NCI-H2107 (cell line): ENCODE measurements at places on chromosomes 1 and 21.

DNA sequence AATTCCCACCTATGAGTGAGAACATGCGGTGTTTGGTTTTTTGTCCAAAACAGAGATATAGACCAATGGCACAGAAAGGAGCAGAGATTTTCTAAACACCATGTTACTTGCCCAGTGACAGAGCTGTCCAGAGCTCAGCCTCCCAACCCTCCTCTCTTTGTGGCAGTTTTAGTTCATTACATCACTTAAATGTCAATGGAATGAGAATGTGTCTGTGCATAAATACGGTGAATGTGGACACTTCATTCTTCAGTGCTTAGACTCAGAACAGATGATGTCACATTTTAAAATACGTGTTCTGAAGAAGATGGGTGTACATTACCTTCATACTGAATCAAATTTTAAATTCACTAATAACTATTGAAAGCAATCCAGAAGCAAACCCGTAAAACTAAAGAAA lies 374.9 kb downstream of the DSCAM start:
- DNase-seq: no peak

DNA sequence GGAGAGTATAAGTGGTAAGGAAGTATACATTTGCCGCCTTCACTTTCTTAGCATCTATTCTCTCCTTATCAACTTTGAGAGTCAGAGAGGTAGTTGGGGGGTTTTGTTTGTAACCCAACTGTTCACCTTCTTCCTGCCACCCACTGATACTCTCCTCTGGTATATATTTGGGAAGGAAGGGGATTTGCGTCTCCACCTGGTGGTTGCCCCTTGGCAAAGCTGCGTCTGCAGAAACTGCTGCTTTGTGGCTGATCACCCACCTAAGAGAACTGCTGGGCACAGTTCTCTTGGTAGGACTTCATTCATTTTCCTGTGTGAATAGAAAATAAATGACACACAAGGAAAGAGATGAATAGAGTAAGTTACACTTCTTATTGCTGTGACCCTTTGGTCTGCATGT lies 87.0 kb downstream of the SYT14 start:
- no peak for DNase-seq

- DNase-seq: no peak
These were observed 21.8 kb downstream of the LURAP1 start for GRCh38 chr1:46224966-46225365.

- no peak for DNase-seq
These were observed 2.5 kb downstream of the PRDX6 start for GRCh38 chr1:173479649-173480048.

- DNase-seq: no peak
These were observed 38.5 kb downstream of the PRKAA2 start for GRCh38 chr1:56683569-56683968.

DNA sequence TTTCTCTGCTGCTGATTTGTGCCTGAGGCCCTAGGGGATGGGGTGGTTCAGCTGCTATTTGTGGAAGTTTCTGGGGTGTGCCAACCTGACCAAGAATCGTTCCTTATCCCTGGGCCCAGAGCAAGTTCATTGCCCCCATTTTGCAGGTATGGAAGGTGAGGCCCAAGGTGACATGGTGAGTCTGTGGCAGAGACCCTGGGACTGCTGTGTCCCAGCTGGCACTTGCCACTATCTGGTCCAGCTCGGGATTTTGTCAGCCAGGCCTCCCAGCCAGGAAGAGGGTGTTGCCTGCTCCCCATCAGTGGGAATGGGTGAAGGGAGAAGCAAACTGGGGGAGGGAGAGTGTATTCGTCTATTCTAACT lies 18.9 kb upstream of the LRP8 start:
- DNase-seq: no peak

- DNase-seq: no peak
These were observed 6.4 kb downstream of the ARHGEF19 start for GRCh38 chr1:16205891-16206546.
